ENCODE measurements at places on chromosomes 5 and 9. TPM values are rescaled to one million over a fixed set of nuclear protein-coding genes. Genes with fewer than 3 reads are reported as not detected.
A peak's percentile ranks its signal among the peaks of the same experiment; 100 is the strongest.

The ABCA1 gene
- total RNA-seq: 0.83 TPM

GRCh38 chr5:180205916-180206315 lies 3.1 kb downstream of the RASGEF1C start:
- H3K27me3 ChIP-seq: peaks cover 10% of the 10 kb centered on the region
- H3K4me3 ChIP-seq: no peak overlapping the region
- DNase-seq: no peak
- no peaks in the 10 kb centered on the region for H3K4me1 ChIP-seq
- H3K36me3 ChIP-seq: no peaks in the 10 kb centered on the region
- no peak overlapping the region for H3K27ac ChIP-seq

DNA sequence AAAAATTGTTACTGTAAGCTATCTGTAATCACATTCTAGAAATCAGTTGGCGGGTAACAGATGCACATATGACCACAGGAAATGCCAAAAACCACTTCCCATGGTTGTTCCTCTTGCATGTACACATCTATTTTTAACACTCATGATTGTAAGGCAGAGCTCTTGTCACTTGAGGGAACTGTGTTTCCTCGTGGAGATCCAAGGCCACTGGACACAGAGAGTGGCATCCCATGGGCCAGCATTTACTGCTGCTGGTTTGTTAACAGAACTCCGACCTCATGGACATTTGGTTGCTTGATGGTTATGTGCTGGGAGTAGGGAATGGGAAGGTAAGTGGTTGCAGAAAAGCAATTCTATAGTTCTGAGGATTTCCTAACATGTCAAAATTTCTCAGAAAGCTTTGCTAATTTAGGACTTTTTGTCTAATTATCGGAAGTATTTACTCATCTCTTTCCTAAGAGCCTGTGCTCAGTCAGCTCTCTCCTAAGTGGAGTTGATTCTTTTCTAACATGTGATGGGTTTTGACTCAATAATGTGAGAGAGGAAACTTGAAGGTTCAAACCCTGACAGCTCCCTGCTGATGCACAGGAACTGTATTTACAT lies 202.0 kb upstream of the NR3C1 start:
- no peak overlapping the region for H3K4me3 ChIP-seq
- no peaks in the 10 kb centered on the region for H3K27me3 ChIP-seq
- DNase-seq: no peak
- H3K36me3 ChIP-seq: no peaks in the 10 kb centered on the region
- H3K4me1 ChIP-seq: peaks cover 15% of the 10 kb centered on the region
- no peak overlapping the region for H3K27ac ChIP-seq

- H3K27ac ChIP-seq: no peak overlapping the region
- H3K36me3 ChIP-seq: no peaks in the 10 kb centered on the region
- DNase-seq: no peak
- no peaks in the 10 kb centered on the region for H3K4me1 ChIP-seq
- no peaks in the 10 kb centered on the region for H3K27me3 ChIP-seq
Measured at GRCh38 chr5:106545325-106545724, 1125.4 kb downstream of the EFNA5 start.

The ARID3C gene
- 0.44 TPM for total RNA-seq

The GRM6 gene
- not detected for total RNA-seq

The FGF1 gene
- not detected for total RNA-seq

The IFNB1 gene
- not detected for total RNA-seq

The NXNL2 gene
- not detected for total RNA-seq

DNA sequence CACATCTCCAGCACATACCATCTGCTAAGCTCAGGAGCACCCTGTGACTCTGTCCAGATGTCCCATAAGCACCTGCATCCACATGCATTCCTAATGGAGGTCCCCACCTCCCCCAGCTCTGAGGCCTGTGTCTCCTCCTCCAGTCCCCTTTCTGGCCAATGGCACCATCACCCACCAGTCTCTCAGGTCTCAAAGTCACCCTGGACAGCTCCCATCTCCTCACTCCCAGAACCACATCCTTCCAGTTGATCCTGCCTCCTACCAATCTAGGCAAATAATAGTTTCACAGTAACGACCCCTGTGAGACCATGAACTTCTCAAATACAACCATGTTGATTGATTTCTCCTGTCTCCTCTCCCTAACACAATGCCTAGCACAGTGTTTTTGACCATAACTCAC lies 40.1 kb downstream of the GGTA1 start:
- H3K27ac ChIP-seq: no peak overlapping the region
- no peaks in the 10 kb centered on the region for H3K4me1 ChIP-seq
- no peak for DNase-seq

The BTNL8 gene
- 0.13 TPM for total RNA-seq

The FABP6 gene
- not detected for total RNA-seq

DNA sequence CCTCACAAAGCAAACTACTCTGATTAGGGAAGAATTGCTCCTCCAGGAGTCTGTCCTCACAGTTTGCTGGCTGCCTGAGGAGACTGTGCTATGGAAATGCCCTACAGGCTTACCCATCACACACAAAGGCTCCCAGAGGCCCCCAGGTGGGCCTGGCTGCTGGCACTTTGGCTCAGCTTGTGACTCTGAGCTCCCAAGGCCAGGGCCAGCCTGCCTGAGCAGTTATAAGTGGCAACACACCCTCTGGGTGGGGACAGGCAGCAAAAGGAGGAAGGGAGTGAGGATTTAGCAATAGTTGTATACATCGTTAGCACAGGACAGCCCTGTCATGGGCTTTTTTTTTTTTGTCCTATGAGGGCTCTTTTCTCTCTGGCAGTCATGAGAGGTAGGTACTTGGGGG lies 103.5 kb downstream of the DAPK1 start:
- no peak overlapping the region for H3K27ac ChIP-seq
- H3K36me3 ChIP-seq: no peaks in the 10 kb centered on the region
- no peaks in the 10 kb centered on the region for H3K4me1 ChIP-seq
- no peak overlapping the region for H3K4me3 ChIP-seq
- no peak for DNase-seq
- H3K27me3 ChIP-seq: no peaks in the 10 kb centered on the region

DNA sequence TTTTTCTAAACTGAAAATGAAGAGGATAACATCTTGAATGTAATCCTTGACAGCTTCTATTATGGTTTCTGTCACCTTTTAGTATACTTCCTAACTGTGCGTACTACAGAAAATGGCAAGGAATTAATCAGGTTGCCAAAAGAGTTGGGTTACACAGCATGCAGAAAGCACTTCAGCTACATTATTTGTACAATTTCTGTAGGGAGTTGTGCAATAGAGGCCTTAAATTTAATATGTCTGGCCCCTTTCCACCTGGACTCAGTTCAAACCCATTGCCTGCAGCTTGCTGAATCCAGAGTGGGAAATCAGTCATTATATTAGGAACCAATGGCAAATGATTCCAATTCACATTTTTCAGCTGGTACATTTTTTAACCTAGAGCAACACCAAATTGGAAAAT lies 549.7 kb downstream of the CSNK1G3 start:
- DNase-seq: no peak
- no peaks in the 10 kb centered on the region for H3K36me3 ChIP-seq
- H3K27me3 ChIP-seq: no peaks in the 10 kb centered on the region

- no peak for DNase-seq
- H3K4me3 ChIP-seq: no peak overlapping the region
- H3K27ac ChIP-seq: no peak overlapping the region
- no peaks in the 10 kb centered on the region for H3K4me1 ChIP-seq
Measured at GRCh38 chr5:124061068-124061430, 549.1 kb downstream of the CSNK1G3 start.

The C9orf50 gene
- total RNA-seq: not detected

The PRR16 gene
- not detected for total RNA-seq

GRCh38 chr5:81907012-81907635 lies 64.7 kb upstream of the ATG10 start:
- no peaks in the 10 kb centered on the region for H3K36me3 ChIP-seq
- H3K4me1 ChIP-seq: no peaks in the 10 kb centered on the region
- H3K4me3 ChIP-seq: no peak overlapping the region
- H3K27ac ChIP-seq: no peak overlapping the region
- no peak for DNase-seq
- no peaks in the 10 kb centered on the region for H3K27me3 ChIP-seq

The MCC gene
- 5.4 TPM for total RNA-seq

DNA sequence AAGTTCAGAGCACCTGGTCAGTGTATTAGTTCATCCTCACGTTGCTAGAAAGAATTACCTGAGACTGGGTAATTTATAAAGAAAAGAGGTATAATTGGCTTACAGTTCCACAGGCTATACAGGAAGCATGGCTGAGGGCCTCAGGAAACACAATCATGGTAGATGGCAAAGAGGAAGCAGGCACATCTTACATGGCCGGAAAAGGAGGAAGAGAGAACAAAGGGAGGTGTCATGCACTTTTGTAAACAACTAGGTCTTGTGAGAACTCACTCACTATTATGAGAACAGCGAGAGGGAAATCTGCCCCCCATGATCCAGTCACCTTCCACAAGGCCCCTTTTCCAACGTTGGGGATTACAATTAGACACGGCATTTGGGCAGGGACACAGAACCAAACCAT lies 28.8 kb upstream of the CAVIN4 start:
- H3K27ac ChIP-seq: no peak overlapping the region
- no peaks in the 10 kb centered on the region for H3K36me3 ChIP-seq
- no peak overlapping the region for H3K4me3 ChIP-seq
- DNase-seq: no peak

The BNC2 gene
- not detected for total RNA-seq

DNA sequence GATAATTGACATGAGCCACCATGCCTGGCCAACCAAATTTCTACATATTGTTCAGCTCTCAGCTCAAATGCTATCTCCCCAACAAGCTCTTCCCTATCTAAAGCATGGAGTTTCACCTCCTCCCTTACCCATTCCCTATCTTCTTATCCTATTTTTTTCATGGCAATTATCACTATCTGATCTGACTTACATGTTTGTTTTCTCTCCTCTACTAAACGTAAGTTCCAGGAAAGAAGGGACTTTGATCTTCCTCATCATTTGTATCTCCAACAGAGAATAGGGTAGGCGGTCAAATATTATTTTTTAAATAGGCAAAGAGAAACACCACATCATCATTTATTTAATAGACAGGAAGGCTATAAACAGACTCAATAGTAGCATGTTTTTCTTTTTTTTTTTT lies 130.2 kb downstream of the DCP2 start:
- peaks cover 2% of the 10 kb centered on the region for H3K27me3 ChIP-seq
- no peaks in the 10 kb centered on the region for H3K4me1 ChIP-seq
- no peak overlapping the region for H3K27ac ChIP-seq
- DNase-seq: no peak
- no peak overlapping the region for H3K4me3 ChIP-seq
- H3K36me3 ChIP-seq: no peaks in the 10 kb centered on the region

The EQTN gene
- not detected for total RNA-seq

DNA sequence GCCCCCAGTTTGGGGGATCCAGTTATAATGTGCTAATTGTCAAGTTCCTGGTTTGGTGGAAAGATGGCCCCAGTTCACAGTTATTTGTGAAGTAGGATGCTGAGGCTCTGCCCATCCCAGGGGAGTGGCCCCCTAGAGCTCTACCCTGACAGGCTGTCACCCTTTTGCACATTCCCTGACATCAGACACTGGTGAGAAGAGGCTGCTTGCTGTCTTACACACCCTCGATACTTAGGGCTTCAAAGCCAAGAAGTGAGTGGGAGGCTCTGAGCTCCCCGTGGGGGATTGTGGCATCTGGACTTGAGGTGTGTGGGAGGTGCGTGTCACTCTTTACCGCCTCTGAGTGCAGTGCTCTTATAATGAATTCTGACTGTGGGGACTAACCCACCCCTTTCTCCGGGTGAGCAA lies 168.5 kb downstream of the DOCK2 start:
- no peak for DNase-seq
- peaks cover 15% of the 10 kb centered on the region for H3K36me3 ChIP-seq
- no peak overlapping the region for H3K4me3 ChIP-seq
- no peaks in the 10 kb centered on the region for H3K27me3 ChIP-seq
- peaks cover 13% of the 10 kb centered on the region for H3K4me1 ChIP-seq
- no peak overlapping the region for H3K27ac ChIP-seq

The PCDHB15 gene
- not detected for total RNA-seq

DNA sequence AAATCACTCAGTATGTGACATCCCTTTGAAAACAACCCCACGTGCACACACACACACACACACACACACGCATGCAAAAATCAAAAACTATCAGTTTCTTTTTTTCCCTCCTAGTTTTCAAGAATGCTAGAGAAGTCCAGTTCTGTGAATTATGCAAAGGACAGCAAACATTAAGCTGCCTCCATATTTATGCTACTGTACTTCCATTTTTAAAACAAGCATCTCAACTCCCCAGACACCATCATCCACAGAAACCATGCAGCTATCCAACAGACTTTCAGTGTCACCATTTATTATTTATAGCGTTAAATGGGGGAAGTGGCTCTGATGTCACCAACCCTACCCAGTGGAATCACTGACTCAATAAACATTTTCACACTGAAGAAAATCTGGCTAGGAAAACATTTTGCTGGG lies 1.6 kb downstream of the FBXW11 start:
- H3K4me1 ChIP-seq: peaks cover 62% of the 10 kb centered on the region
- no peak for DNase-seq
- H3K27me3 ChIP-seq: no peaks in the 10 kb centered on the region
- peak overlapping the region; percentile 97 for H3K27ac ChIP-seq
- no peaks in the 10 kb centered on the region for H3K36me3 ChIP-seq
- H3K4me3 ChIP-seq: peak overlapping the region; percentile 100

DNA sequence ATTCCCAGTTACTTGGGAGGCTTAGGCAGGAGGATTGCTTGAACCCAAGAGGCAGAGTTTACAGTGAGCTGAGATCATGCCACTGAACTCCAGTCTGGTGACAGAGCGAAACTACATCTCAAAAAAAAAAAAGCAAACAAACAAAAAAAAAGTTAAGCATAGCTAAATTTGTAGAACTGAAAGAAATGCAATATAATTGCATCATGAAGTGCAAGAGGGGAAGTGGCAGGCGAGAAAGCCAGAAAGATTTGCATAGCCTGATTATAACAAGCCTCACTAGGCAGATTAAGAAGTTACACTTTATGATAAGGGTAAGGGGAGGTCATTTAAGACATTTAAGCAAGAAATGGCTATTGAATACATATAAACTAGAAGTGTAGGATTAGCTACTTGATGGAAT lies 187.1 kb downstream of the EDIL3 start:
- H3K4me3 ChIP-seq: no peak overlapping the region
- DNase-seq: no peak
- H3K36me3 ChIP-seq: no peaks in the 10 kb centered on the region
- no peaks in the 10 kb centered on the region for H3K27me3 ChIP-seq
- H3K4me1 ChIP-seq: no peaks in the 10 kb centered on the region

- no peaks in the 10 kb centered on the region for H3K27me3 ChIP-seq
- no peaks in the 10 kb centered on the region for H3K4me1 ChIP-seq
- no peak overlapping the region for H3K27ac ChIP-seq
- H3K4me3 ChIP-seq: no peak overlapping the region
- DNase-seq: no peak
- H3K36me3 ChIP-seq: peaks cover 27% of the 10 kb centered on the region
Measured at GRCh38 chr9:128265348-128265847, 10.4 kb downstream of the GOLGA2 start.

All from CD8-positive, alpha-beta memory T cell (primary cell).